ENCODE measurements at places on chromosomes 6 and 20.

- DNase-seq: no peak
These were observed 62.4 kb upstream of the RNF146 start for GRCh38 chr6:127204281-127204680.

GRCh38 chr20:59050437-59050836 is 7.9 kb upstream of the PRELID3B start:
- DNase-seq: no peak

- DNase-seq: peak; percentile 21
These were observed 14.4 kb upstream of the HLA-DQA1 start for GRCh38 chr6:32622545-32623401.

GRCh38 chr20:33999025-33999649 is 5.4 kb downstream of the RALY start:
- DNase-seq: no peak

GRCh38 chr6:40874495-40874894 is 164.5 kb downstream of the UNC5CL start:
- no peak for DNase-seq

- peak; percentile 29 for DNase-seq
These were observed 37.0 kb downstream of the DYNLT1 start for GRCh38 chr6:158607411-158608170.

GRCh38 chr20:19775353-19776253 is 17.5 kb downstream of the RIN2 start:
- peak; percentile 54 for DNase-seq

Measured in EL (cell line).